A549 treated with DMSO at 1 μM for 4 hours (cell line): ENCODE measurements at places on chromosomes 1 and 21. TPM values are rescaled to one million over a fixed set of nuclear protein-coding genes. Genes with fewer than 3 reads are reported as not detected.

Gene VASH2
- 3.6 to 4.8 TPM (median 4.5 TPM) in 5 replicates for total RNA-seq

Gene KCNA10
- total RNA-seq = not detected in 5 replicates

Gene ADAMTS4
- total RNA-seq = not detected in 5 replicates

Gene SH3GLB1
- 28.7 to 40.2 TPM (median 36.0 TPM) in 5 replicates for total RNA-seq

Gene TMEM52
- 0.64 to 1.1 TPM (median 0.81 TPM) in 5 replicates for total RNA-seq

Gene FAM3B
- not detected in 5 replicates for total RNA-seq

Gene ITLN2
- total RNA-seq = 0.14 to 0.30 TPM (median 0.14 TPM) in 3 of 5 replicates, not detected in the others
